Activated CD4-positive, alpha-beta T cell treated with anti-CD3 and anti-CD28 coated beads, Interleukin-2, amount 10 ng/mL, durations not matched to agents 7 days and 5 days (primary cell): ENCODE measurements at places on chromosomes 7 and 10. TPM values are rescaled to one million over a fixed set of nuclear protein-coding genes. Genes with fewer than 3 reads are reported as not detected.

DNA sequence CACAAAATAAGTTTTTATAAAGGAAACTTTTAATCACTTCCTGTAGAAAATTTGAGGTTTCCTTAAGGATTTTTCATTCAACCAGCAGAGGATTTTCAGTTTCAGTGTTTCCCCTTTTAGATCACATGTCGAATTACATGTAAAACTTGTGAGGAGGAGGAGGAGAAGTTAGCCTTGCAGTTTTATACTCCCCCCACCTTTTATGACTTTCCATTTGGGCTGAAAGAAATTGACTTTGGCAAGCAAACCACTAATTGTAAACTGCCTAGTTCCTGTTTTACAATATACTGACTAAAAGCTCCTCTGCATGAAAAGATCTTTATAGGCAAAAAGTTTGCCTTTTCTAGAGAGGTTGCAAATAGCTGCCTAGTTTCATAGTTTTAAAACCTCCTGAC lies 3.0 kb downstream of the BAMBI start:
- DNase-seq: no peak
- peaks cover 4% of the 10 kb centered on the region for H3K36me3 ChIP-seq
- H3K27ac ChIP-seq: no peak overlapping the region
- no peak overlapping the region for H3K4me3 ChIP-seq
- H3K4me1 ChIP-seq: peaks cover 25% of the 10 kb centered on the region

Gene DGKB
- not detected for total RNA-seq

- H3K4me1 ChIP-seq: no peaks in the 10 kb centered on the region
- no peak overlapping the region for H3K27ac ChIP-seq
- no peak for DNase-seq
- no peak overlapping the region for H3K4me3 ChIP-seq
- H3K36me3 ChIP-seq: no peaks in the 10 kb centered on the region
These were observed 18.1 kb downstream of the HACD1 start for GRCh38 chr10:17599089-17599488.

Gene ICA1
- 0.89 TPM for total RNA-seq

- peaks cover 10% of the 10 kb centered on the region for H3K27me3 ChIP-seq
- H3K36me3 ChIP-seq: no peaks in the 10 kb centered on the region
- peaks cover 3% of the 10 kb centered on the region for H3K4me1 ChIP-seq
- H3K4me3 ChIP-seq: no peak overlapping the region
These were observed 38.1 kb upstream of the PIK3AP1 start for GRCh38 chr10:96758423-96758822.

GRCh38 chr7:34928052-34928451 lies 109.2 kb downstream of the DPY19L1 start:
- H3K4me1 ChIP-seq: no peaks in the 10 kb centered on the region
- H3K27me3 ChIP-seq: peaks cover 6% of the 10 kb centered on the region
- no peaks in the 10 kb centered on the region for H3K36me3 ChIP-seq
- peak; percentile 40 for DNase-seq
- no peak overlapping the region for H3K4me3 ChIP-seq

Gene MYOF
- 2.7 TPM for total RNA-seq

- H3K4me3 ChIP-seq: no peak overlapping the region
- DNase-seq: no peak
- no peaks in the 10 kb centered on the region for H3K4me1 ChIP-seq
- H3K27ac ChIP-seq: no peak overlapping the region
- no peaks in the 10 kb centered on the region for H3K36me3 ChIP-seq
These were observed 395.5 kb downstream of the SUGCT start for GRCh38 chr7:40530292-40530691.

DNA sequence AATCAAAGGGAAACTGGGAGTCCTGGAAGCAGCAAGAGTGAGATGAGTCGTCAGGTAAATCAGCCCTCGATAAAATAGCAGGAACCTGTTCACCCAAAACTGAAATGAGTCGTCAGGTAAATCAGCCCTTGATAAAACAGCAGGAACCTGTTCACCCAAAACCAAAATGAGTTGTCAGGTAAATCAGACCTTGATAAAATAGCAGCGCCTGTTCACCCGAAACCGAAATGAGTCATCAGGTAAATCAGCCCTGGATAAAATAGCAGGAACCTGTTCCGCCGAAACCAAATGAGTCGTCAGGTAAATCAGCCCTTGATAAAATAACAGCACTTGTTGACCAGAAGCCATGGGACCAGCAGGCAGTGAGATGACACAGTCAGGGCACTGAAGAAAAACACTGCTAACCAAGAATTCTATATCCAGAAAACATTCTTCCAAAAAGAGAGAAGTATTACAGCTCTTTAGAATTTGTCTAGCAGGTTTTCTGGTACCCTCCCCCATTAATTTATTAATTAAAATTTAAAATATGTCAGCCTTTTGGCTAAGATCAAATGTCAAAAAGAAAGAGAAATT lies 3.4 kb upstream of the CYP2E1 start:
- no peak overlapping the region for H3K4me3 ChIP-seq
- H3K4me1 ChIP-seq: peaks cover 14% of the 10 kb centered on the region
- H3K27ac ChIP-seq: no peak overlapping the region
- H3K36me3 ChIP-seq: peaks cover 4% of the 10 kb centered on the region
- DNase-seq: no peak
- peaks cover 49% of the 10 kb centered on the region for H3K27me3 ChIP-seq

GRCh38 chr7:98133621-98134303 lies 27.1 kb downstream of the LMTK2 start:
- no peak for DNase-seq
- peaks cover 9% of the 10 kb centered on the region for H3K27me3 ChIP-seq
- H3K36me3 ChIP-seq: peaks cover 11% of the 10 kb centered on the region
- H3K27ac ChIP-seq: no peak overlapping the region
- H3K4me3 ChIP-seq: peak overlapping the region; percentile 20

GRCh38 chr7:79272938-79273337 lies 180.5 kb downstream of the MAGI2 start:
- no peaks in the 10 kb centered on the region for H3K4me1 ChIP-seq
- H3K27me3 ChIP-seq: no peaks in the 10 kb centered on the region
- no peak overlapping the region for H3K4me3 ChIP-seq
- DNase-seq: no peak
- no peaks in the 10 kb centered on the region for H3K36me3 ChIP-seq

DNA sequence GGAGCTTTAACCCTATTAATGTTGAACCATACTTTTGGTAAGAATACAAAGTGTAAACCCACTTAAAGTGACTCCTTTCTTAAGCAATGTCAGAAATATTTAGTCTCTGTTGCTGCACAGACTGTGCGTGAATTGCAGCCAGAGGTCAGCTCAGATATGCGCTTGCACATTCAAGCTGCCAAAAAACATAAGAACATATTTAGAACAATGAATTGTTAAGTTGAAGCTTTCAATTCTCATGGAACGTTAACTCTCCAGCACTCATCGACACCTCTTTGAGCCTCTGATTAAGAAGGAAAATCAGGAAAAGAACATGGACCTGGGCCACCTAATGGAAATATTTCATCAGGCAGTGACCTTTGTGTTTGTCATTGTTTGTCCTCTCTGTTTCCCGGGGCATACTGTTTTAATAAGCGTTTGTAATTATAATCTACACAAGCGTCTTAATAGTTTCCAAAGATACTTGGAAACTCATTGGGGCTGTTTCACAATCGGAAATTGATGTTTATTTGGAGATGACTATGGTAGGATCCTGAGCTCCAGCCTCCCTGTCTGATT lies 193.0 kb upstream of the CELF2 start:
- no peak overlapping the region for H3K4me3 ChIP-seq
- peaks cover 10% of the 10 kb centered on the region for H3K27me3 ChIP-seq
- no peak for DNase-seq
- H3K27ac ChIP-seq: no peak overlapping the region
- H3K4me1 ChIP-seq: peaks cover 4% of the 10 kb centered on the region

- H3K4me1 ChIP-seq: peaks cover 52% of the 10 kb centered on the region
- H3K36me3 ChIP-seq: no peaks in the 10 kb centered on the region
- H3K27me3 ChIP-seq: peaks cover 3% of the 10 kb centered on the region
- no peak overlapping the region for H3K27ac ChIP-seq
These were observed 16.8 kb upstream of the CCSER2 start for GRCh38 chr10:84311576-84311975.

GRCh38 chr10:118809357-118810220 lies 54.8 kb upstream of the CACUL1 start:
- no peak overlapping the region for H3K4me3 ChIP-seq
- H3K36me3 ChIP-seq: no peaks in the 10 kb centered on the region
- H3K27ac ChIP-seq: no peak overlapping the region
- no peaks in the 10 kb centered on the region for H3K4me1 ChIP-seq
- DNase-seq: no peak

DNA sequence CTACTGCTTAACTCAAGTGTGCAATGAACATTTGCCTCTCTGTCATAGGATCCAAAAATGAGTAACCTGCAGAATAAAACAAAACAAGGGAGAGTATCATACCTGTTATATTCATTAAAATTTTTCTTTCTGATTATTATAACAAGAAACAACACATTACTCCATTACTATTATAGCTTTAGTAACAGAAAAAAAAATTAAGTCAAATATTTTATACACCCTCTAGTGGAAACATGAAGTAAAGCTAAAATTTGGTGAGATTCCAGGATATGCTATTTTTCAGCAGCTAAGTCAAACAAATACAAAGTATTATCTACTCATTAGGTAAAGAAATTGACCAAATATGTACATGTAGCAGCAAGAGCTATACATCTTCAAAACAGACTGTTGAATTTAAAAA lies 56.3 kb downstream of the PDZD8 start:
- H3K27ac ChIP-seq: no peak overlapping the region
- no peak for DNase-seq
- no peaks in the 10 kb centered on the region for H3K27me3 ChIP-seq
- no peaks in the 10 kb centered on the region for H3K4me1 ChIP-seq
- peaks cover 6% of the 10 kb centered on the region for H3K36me3 ChIP-seq
- H3K4me3 ChIP-seq: no peak overlapping the region
